ENCODE measurements at places on chromosomes 7 and 10.

DNA sequence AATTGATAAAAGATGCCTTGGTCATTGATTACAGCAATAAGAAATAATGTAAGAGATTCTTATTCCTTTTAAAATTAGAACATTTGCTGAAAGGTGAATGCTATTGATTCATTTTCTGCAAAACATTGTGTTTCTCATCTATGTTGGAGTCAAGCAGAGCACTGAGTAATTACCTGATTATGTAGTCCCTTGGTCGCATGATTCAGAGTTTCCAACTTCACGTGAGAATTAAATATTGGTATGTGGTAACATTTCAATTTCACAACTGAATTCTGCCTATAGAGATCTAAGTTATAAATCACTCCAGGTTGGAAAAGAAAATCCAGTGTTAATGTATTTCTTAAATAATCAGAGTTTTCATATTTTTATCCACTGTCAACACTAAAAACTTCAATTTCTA, 701.4 kb downstream of the PHTF2 start:
- DNase-seq: no peak

DNA sequence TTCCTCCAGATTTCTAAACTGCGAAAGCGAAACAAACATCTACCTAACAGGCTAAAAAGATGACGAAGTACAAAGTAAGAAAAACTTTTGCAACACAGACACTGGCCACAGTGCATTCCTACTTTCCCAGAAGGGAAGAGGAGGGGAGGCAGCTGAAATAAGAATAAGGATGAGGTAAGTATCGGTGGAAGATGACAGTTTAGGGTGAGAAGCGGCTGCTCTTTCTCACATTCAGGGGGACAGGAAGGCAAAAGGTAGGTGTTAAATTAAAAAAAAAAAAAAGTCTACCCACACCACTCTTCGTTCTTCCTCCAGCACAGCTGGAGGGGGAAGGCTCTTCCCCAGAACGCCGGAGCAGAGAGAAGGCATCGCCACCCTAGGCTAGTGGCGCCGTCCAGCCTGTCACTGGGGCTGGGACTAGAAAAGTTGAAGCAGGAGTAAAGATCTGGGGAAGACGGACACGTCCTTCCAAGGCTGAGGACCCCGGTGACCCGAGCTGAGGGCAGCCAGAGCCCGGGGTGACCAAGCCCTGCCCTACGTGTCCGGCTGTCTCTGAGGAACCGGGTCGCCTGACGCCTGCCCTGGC, 846 bp downstream of the DNAJC1 start:
- DNase-seq: peak; percentile 38

GRCh38 chr10:91843083-91843482, 44.9 kb downstream of the TNKS2 start:
- no peak for DNase-seq

DNA sequence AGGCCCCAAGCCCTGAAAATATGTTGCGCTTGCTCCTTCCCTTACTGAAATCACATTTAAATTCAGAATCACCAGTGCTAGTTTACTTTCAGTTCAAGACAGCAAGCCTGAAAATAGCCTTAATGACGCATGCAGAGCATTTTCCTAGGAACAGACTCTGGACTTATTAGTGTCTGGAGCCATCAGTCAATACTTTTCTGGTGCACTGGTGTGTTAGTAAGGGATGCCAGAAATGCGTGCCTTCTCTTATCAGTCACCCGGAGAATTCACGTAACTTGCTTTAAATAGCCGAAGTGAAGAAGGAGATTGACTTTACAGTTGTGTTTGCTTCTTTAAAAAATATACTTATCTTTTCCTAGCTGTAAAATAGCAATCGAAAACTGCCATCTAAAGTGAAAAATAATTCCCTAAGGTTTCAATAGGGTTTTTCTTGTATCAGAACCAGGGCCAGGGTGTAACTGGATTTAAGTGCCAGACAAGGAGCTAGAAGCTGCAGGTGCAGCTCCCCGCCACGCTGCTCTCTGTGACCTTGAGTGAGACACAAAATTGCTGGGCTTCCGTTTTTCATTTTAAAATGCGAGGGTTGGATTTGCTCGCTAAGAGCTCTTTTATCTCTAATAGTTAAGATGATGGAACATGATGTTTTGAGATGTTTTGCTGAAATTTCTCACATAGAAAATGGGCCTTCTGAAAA, 177.8 kb downstream of the NSUN6 start:
- no peak for DNase-seq

GRCh38 chr7:122688400-122688998, 10.4 kb downstream of the RNF133 start:
- no peak for DNase-seq

GRCh38 chr7:46239846-46240245, 318.8 kb upstream of the IGFBP3 start:
- no peak for DNase-seq

- no peak for DNase-seq
These were observed 21.2 kb downstream of the BMPER start for GRCh38 chr7:33926535-33926934.

- peak; percentile 58 for DNase-seq
These were observed 1.4 kb downstream of the GARS1 start for GRCh38 chr7:30596014-30596641.

- DNase-seq: no peak
These were observed 303.9 kb downstream of the TNS3 start for GRCh38 chr7:47278043-47278442.

DNA sequence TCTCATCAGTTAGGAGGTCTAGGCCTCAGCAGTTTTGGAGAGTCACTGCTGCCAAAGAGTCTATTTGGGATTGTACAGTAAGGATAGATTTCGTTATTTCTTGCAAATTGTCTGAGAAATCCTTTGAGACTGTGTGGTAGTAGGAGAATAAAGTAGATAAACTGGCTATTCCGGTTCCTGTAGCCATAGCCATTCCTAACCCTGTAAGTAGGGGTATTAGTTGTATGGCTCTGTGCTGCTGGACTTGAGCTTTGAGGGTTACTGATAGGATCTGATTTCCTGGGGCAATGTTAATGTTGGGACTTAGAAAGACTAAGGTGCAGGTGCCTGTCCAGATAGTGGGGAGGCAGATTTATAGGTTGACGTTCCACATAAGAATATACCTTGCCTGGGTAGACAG, 36.1 kb upstream of the ZNF138 start:
- DNase-seq: no peak

GRCh38 chr10:21520509-21520908, 5.0 kb downstream of the SKIDA1 start:
- no peak for DNase-seq

DNA sequence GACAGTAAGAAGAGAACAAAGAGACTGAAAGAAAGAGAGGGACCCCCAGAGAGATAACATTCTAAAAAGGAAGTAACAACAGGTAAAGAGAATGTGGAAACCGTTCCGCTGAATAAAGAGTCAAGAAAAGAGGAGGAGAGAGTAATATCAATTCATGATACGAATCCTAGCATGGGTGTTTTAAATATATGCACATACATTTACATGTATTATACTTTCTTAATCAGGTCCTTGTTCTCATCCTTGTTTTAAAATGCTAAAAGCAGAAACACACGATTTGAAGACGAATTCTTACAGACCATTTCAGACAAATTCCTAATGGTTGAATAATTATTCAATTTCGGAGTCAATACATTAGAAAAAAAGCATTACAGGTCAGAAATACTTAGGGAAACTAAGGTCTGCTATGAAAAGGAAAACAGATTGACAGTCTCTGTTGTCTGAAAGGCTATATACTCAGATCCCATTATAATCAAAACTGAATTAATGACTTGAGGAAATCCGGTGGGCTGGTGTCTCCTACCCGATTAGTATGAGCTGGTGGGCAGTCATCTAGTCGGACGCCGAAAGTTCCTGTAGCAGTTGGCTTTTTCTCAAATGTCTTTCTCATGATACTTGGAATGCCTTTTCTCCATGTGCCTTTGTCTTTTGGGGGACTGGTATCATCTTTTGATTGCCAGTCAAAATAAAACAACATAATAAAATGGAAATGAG, 127.3 kb downstream of the ARHGAP21 start:
- no peak for DNase-seq

DNA sequence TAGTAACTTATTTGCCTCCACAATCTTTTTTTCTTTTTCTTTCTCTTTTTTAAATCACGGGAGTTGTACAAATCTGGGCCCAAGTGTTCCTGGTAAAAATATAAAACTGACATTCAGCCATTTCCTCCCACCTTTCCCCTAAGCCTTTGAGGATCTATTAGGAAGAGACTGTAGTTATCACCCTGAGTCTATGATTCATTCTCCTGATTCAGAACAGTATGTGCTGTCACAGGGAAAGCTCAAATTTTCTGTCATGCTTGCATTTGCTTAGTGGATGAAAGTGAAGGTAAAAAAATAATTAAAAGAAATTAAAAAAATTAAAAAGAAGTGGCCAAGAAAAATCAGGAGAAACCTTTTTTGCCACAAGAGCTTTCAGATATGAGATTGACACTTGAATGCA, 71.7 kb downstream of the KIF20B start:
- DNase-seq: no peak

DNA sequence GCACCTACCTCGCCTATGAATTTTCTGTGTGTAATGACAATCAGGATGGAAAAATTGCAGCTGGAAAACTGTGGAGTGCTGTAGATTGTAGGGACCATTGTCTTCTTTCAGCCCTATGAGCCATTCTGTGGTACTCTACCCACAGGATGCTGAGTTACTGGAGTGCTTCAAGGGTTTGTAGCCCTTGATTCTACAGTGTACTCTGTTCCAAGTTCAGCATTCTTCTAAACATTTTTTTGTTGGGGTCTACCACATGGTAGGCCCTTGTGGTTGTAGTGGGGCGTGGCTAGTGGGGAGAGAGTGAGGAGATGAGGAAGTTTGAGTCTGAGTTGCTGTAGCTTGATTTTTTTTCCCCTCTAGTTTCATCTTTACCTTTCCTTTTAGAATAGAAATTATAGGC, 33.5 kb downstream of the REEP3 start:
- DNase-seq: peak; percentile 47

- DNase-seq: no peak
These were observed 33.3 kb upstream of the NMT2 start for GRCh38 chr10:15201589-15202300.

DNA sequence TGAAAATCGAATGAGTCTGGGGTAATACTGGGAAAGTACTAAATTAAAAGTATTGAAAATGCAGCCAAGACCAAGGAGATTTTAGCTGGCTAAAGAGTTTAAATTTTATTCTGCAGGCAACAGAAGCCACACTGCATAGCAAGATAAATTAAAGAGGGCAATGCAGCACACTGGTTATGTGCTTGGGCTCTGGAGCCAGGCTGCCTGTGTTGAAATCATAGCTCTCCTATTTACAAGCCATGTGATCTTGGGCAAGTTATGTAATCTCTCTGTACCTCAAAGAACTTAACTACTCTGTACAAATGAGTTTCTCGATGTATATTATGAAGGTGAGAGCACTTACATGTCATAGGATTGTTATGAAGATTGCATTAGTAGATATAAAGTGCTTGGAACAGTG, 9.9 kb downstream of the SLC25A13 start:
- DNase-seq: peak; percentile 23

GRCh38 chr7:45325378-45325777, 167.8 kb downstream of the RAMP3 start:
- no peak for DNase-seq

GRCh38 chr10:49050366-49050765, 65.0 kb downstream of the VSTM4 start:
- no peak for DNase-seq

DNA sequence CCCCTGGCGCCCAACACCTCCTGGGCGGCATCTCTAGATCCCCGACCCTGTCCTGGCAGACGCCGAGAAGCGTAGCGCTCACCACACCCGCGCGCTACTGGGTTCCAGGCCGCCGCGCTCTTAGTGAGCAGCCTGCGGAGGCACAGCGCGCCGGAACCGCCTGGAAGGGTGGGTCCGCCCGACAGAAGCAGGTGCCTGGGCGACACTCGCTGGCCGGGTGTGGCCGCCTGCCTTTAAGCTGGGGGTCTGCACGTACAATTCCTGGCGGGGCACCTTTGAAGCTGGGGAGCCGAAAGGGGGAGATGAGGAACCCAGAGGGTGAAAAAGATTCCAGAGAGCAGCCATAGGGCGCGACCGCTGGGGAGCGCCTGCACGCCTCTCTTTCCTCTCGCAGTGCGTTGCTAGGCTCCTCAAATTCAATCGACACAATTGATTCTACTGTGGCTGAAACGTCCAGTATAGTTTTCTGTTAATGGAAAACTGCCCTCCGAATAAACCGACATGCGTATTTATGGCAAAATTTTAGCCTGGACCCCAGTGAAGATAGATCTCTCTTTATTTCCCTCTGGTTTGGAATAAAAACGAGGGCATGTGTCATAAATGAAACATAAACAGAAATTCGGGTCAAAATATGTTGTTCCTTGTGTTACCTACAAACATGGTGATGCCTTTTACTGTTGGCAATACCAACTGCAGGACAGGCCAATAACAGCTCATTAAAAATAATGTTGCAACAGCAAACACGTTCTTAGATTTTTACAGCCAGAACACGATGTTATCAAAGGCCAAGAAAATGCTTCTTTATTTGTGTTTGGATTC, 4.6 kb downstream of the HMX3 start:
- no peak for DNase-seq

GRCh38 chr7:115113776-115114175, 191.9 kb downstream of the MDFIC start:
- DNase-seq: no peak

DNA sequence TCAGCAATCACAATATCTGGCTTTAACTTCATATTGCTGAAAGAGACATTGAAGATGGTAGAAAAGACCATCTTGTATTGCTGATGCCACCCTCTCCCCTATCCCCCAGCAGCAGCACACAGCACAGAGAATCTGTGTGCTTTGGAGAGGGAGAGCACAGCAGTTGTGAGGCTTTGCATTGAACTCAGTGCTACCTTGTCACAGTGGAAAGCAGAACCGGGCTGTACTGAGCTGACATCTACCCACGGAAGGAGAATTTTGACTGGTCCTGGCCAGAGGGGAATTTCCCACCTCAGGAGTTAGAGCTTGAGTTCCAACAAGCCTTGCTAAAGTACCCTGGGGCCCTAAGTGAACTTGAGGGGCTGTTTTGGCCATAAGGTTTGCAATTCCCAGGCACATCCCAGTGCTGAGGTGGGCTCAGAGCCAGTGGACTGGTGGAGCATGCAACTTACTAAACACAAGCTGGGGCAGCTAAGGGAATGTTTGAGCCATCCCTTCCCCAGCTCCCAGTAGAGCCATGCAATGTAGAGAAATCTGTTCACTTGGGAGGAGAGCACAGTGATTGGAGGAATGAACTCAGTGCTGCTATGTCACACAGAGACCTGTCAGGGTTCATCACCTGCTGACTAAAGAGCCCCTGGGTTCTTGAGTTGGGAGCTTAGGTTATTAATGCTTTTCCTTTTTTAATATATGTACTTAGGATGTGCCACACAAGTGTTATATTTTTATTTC, 62.1 kb downstream of the OR13A1 start:
- no peak for DNase-seq

DNA sequence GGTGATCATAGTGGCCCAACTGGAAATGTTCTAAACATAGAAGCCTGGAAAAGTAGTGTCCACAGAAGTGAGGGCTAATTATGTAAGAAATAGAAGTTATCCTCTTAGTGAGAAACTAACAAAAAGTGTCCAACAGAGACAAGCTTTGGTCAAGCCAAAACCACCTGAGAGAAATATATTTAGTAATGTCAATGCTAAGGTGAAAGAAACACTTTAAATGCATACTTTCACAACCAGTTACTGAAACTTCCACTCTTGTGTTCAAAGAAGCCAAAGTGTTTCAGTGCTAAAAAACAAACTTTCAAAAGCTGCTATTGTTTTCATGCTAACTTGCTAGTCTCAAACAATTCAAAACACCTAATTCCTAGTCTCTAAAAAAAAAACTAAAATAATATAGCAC, 18.1 kb downstream of the RAB11FIP2 start:
- no peak for DNase-seq

Measured in hematopoietic multipotent progenitor cell treated with erythropoietin and hydrocortisone succinate and interleukin-3 and kit ligand, for 8 days (in vitro differentiated cells).